ENCODE measurements at places on chromosomes 5 and 9.

GRCh38 chr5:107607196-107607595 lies 63.5 kb downstream of the EFNA5 start:
- no peak for DNase-seq

- DNase-seq = no peak
Observed at GRCh38 chr5:53820802-53821171, 260.3 kb downstream of the NDUFS4 start.

- no peak for DNase-seq
Observed at GRCh38 chr9:6907772-6908381, 150.1 kb downstream of the KDM4C start.

DNA sequence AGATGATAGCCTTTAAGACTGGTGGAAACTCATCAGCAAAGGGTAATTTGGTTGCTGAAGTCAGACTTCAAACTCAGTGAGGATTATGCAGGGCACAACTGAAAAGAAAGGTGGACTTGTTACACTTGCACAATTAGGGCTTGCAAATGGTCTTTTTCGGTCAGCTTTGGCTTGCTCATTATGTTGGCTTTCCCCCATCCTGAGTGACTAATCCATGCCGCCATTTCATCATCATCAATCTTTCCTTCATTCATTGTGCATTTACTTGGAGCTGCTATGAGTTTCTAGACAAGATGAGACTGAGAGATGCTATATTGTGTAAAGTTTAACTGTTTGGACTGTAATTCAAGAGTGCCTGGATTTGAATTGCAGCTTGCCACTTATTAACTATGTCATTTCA lies 134.8 kb upstream of the PPP1R2B start:
- DNase-seq = no peak

DNA sequence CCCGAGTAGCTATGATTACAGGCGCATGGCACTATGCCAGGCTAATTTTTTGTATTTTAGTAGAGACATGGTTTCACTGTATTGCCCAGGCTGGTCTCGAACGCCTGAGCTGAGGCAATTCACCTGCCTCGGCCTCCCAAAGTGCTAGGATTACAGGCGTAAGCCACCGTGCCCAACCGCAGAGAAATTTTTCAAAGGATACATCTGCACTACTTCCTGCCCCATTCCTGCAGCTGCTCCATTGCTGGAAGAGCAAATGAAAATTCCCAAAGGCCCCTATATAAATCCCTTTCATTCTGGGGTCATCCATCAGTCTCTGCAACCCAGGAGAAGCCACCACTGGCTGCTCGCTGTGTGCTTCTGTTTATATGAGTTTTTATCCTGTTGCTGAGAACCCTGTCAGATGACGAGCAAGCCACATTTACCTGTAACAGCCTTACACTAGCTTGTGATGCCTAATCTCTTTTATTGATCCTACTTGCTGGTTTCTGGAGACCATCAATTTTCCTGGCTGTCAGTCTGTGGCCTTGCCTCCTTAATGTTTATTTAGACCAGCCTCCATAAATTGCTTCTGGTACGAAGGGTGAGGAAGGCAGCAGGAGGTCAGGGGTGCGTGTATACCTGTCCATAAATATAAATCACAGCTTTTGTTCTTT lies 925.3 kb downstream of the TLE4 start:
- no peak for DNase-seq

DNA sequence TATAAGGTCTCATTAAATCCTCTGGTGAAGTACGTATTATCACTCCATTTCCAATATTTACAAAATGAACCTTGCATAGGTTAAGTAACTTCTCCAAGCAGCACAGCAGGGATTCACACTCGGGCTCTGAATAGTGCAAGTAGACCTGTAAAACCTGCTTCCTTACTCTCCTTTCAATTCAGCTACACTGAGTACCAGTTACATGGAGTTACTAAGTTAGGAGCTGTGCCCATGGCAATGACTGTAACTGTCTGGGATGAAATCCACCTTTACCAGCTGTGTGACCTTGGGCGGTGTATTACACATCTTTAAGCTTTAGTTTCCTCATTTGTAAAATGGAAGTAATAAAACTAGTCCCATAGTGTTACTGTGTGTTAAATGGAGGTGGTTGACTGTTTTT lies 15.9 kb upstream of the MOB3B start:
- DNase-seq = no peak

DNA sequence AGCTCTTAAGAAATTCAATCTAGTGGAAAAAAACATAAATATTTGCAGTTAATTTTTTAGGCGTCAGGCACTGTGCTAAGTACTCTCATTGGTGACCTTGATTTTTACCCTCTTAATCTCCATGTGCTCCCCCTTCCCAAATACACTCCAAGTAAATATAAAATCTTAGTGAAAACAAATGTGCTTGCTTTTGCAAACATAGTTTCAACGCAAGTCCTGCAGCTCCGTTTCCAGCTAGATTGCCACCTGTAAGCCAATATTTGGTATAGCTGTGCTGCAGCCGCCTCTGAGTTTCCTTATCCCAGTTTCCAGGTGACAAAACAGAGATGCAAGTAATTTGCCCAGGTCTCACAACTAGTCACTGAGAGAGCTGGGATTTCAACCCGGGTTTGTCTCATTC lies 1.9 kb upstream of the MTMR12 start:
- DNase-seq = no peak

DNA sequence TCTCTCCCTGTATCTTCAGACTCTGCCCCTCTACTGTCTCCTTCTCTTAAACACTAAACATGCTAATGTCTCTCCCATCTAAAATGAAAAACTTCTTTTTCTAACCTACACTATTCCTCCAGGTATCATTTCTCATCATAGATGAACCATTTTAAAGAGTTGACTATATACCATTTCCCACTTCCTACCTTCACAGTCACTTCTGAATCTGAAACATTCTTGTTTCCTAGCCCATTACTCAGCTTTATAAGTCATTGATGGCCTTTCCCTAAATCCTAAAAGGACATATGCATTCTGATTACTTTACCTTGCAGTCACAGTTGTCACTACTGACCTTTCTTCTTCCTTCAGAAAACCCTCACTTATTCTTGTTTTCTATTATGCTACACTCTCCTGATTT lies 118.2 kb downstream of the SSBP2 start:
- DNase-seq = no peak

- no peak for DNase-seq
Observed at GRCh38 chr9:137876781-137877386, 698 bp upstream of the CACNA1B start.

- DNase-seq = peak; percentile 78
Observed at GRCh38 chr9:13721481-13722235, 442.2 kb upstream of the MPDZ start.

- no peak for DNase-seq
Observed at GRCh38 chr5:133839721-133840120, 128.7 kb downstream of the C5orf15 start.

DNA sequence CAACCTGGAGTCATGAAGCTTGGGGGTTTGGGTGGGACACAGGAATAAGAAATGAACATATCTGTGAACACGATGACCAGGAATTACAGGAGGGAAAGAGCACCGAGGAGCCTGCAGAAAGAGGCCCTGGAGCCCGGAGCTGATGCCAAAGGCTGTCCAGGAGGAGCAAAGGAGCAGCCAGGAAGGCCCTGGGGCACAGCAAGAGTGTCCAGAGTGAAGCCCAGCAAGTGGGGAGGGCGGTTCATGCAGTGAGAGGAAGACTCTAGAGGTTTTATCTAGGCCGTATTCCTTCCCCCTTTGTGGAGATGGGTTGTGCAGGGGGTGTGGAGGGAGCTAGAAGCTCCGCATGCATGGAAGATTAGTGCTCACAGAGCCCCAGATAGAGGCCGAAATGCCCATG lies 318.4 kb downstream of the GADD45G start:
- DNase-seq = no peak

GRCh38 chr5:113531481-113532159 lies 18.1 kb downstream of the YTHDC2 start:
- no peak for DNase-seq

GRCh38 chr9:77457916-77458592 lies 190.1 kb downstream of the GNA14 start:
- DNase-seq = no peak

DNA sequence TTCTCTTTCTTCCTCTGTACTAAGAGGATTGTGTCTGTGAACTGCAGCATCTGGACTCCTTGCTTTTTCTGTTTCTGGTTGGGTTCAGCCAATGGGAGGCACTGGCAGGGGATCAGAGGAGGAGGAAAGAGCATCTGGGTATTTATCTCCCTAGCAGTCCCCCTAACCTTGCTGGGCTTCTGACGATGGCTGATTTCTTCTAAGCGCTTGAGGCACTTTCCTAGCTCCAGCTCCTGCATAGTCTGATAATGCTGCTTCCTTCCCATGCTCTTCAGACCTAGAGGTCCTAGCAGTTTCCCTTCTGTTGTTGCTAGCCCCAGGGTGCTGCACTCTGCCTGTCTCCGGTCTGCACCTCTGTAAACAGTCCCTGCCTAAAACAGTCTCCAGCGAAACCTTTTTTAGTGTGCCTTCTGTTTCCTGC lies 225.1 kb downstream of the PDZD2 start:
- no peak for DNase-seq

DNA sequence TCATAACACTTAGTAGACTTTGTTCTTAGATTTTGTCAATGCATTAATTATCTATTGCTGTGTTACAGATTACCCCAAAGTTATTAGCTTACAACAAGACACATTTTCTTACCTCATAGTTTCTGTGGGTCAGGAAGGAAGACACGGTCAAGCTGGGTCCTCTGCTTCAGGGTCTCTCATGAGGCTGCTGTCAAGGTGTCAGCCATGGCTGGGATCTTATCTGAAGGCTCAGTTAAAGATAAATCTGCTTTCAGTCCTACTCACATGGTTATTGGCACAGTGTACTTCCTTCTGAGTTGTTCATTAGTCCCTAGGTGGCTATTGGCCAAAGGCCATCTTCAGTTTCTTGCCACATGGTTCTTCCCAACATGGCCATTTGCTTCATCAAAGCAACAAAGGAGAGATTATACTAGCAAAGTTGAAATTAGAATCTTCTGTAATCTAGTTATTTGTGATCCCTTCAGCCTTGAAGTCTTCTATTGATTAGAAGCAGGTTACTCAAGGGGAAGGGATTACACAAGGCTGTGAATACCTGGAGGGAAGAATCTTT lies 25.2 kb downstream of the TDRD7 start:
- no peak for DNase-seq

GRCh38 chr5:179223961-179224360 lies 121.3 kb downstream of the ADAMTS2 start:
- DNase-seq = no peak

- no peak for DNase-seq
Observed at GRCh38 chr5:154198611-154199230, 8.2 kb downstream of the GALNT10 start.

DNA sequence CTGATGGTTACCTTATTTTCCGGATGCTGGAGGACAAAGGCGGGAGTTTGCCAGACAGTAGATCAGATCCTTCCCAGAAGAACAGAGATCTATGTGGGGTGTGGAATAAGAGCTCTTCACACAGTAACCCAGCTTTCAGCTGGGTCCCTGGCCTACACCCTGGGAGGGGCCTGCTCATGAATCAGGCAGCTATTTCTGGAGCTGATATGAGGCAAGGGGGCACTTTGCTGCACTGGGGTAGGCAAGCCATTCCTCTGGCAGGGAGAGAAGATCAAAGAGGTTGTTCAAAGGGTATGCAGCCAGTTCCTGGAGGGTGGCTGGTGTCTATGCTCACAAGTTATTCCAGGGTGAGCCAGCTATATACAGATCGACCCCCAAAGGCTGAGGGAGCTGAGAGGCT lies 48.6 kb downstream of the CYSTM1 start:
- DNase-seq = no peak

GRCh38 chr5:132294728-132295504 lies 722 bp downstream of the SLC22A4 start:
- peak; percentile 88 for DNase-seq

Data from HS-5 (cell line).